ENCODE measurements at places on chromosomes 5 and 9.

GRCh38 chr5:112794410-112794809 is 56.7 kb downstream of the APC start:
- DNase-seq, result no peak

- DNase-seq, result no peak
Observed at GRCh38 chr5:69245031-69245430, 10.3 kb downstream of the CDK7 start.

GRCh38 chr5:157596487-157596886 is 20.9 kb upstream of the ADAM19 start:
- no peak for DNase-seq

- DNase-seq, result no peak
Observed at GRCh38 chr5:15500325-15501001, 483 bp downstream of the FBXL7 start.

- DNase-seq, result no peak
Observed at GRCh38 chr5:2017540-2018389, 135.0 kb upstream of the IRX4 start.

- DNase-seq, result no peak
Observed at GRCh38 chr5:138180183-138180782, 1.4 kb downstream of the KIF20A start.

DNA sequence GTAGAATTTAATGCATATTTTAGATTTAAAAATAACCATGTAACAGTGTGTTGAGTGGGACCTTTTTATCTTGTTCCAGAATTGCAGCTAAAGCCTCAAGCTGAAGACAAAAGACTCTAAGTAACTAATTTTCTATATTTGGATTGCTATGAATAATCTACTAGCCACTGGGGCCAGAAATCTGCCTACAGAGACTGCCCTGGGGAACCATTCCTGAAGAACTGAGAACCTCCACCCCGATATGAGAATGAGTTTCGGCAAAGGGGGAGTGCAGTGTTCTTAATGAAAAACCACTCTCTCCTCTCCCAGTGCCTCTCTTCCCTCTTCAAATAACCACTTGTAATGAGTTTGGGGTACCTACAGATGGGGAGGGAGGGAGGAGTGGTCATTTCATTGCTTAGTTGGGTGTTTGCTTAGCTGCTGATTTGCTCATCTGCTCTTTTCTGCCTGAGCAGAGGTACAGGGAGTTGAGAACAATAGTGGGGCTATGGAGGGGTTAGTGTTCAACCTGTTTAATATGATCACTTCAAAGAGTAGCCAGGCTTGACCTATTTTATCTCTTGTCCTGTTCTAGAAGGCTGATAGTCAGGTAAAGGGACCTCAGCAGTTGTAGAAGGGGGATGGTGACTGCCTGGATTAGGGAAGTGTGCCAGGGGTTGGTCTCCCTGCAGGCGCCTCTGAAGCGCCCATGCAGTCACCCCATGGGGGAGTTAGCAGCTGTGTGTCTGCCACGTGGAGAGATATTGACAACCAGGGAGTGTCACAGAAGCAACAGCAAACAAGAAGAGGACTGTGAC is 47.7 kb downstream of the ATG10 start:
- no peak for DNase-seq
